NCI-H2029 treated with DMSO at 0.1 percent for 48 hours (cell line): ENCODE measurements at places on chromosomes 1 and 21.

DNA sequence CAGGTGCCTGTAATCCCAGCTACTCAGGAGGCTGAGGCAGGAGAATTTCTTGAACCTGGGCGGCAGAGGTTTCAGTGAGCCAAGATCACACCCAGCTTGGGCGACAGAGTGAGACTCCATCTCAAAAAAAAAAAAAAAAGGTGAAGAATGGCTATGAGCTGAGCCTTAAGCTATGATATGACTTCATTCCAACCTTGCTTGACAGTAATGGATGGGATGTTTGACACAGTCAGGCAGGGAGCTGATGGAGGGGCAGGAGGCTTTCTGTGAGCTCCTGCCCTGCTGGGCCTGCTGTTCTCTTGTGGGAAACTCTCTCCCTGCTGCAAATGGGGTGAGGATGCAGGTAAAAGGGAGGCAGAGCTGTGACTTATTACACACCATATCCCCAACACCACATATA is 27.6 kb downstream of the NCF2 start:
- DNase-seq, result no peak

GRCh38 chr1:236108027-236108648 is 34.2 kb upstream of the GPR137B start:
- DNase-seq, result no peak

- no peak for DNase-seq
Measured at GRCh38 chr1:36343651-36344394, 20.4 kb upstream of the EVA1B start.

DNA sequence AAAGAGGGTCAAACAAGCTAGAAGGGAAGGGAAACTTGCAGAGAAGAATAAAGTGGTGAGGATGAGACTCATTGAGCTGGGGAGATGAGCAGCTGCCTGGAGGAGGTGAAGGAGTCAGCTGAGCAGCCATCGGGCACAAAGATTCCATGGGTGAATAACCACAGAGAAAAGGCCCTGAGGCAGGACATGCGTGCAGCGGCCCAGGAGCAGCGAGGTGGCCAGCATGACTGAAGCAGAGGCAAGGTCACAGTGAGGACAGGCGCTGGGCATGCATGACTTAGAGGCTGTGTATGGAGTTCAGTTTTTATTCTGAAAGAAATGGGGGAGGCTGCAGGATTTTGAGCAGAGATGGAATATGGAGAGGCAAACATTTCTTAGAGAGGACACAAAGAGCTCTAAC is 24.9 kb downstream of the OLFML2B start:
- no peak for DNase-seq

GRCh38 chr1:39275836-39276507 is 71.5 kb downstream of the MACF1 start:
- no peak for DNase-seq

- DNase-seq, result no peak
Measured at GRCh38 chr1:202181586-202181985, 12.0 kb upstream of the LGR6 start.

GRCh38 chr1:210739627-210740026 is 394.3 kb downstream of the KCNH1 start:
- no peak for DNase-seq

DNA sequence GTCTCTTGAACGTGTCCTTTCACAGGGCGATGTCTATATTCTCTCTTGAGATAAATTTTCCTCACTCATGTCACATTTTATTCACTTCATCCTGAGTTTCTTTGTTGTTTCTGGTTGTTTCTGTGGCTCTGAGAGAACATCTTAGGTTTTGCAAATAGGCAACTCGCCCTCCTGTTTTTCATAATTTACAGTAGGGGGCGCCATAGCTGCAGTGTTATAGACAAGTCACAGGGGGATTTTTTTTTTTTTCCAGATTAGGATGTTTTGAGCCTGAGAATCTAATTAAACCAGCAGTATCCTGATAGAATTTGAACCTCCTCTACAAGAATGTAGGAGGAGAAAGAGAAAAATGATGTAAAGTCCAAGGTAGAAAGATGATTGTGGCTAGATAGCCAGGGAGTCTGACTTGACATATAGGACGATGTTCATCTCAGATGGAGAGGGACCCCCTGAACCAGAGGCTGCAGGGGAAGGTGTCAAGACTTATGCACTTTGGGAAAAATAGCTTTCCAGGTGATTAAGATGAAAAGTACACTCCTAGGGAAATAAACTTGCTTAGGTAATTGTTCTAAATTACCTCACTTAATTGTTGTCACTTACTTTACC is 76.3 kb downstream of the ZP4 start:
- DNase-seq, result no peak
